RKO (cell line): ENCODE measurements at places on chromosomes 12 and 14.

DNA sequence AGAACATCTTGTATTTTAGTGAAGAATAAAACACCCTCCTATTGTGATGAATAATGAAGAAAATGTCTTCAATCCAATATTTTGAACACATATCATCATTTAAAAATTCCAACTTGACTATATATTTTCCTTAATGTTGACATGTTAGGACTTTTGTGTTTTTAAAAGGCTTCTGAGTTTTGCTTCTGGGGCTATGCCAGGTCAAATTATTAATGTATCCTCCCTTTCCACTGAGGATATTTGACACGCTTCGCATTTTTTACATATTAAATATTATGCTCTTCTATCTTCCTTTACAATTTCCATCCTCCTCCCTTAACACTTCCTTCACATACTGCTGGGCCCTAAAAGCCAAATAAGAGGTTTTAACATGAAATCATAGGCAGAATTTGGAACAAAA, 20.6 kb downstream of the RERG start:
- no peak for DNase-seq

DNA sequence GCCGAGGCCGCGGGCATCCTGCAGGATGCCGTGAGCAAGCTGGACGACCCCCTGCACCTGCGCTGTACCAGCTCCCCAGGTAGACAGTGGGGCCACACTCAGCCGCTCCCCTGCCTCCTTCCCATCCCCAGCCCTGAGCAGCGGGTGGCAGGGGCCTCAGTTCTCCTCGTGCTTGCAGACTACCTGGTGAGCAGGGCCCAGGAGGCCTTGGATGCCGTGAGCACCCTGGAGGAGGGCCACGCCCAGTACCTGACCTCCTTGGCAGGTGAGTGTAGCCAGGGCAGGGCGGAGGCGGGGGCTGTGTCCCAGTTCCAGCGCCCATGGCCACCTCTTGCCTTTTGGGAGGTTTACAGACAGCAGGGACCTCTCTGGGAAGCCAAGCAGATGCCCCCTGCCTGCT, 22.9 kb downstream of the HIP1R start:
- DNase-seq, result no peak

DNA sequence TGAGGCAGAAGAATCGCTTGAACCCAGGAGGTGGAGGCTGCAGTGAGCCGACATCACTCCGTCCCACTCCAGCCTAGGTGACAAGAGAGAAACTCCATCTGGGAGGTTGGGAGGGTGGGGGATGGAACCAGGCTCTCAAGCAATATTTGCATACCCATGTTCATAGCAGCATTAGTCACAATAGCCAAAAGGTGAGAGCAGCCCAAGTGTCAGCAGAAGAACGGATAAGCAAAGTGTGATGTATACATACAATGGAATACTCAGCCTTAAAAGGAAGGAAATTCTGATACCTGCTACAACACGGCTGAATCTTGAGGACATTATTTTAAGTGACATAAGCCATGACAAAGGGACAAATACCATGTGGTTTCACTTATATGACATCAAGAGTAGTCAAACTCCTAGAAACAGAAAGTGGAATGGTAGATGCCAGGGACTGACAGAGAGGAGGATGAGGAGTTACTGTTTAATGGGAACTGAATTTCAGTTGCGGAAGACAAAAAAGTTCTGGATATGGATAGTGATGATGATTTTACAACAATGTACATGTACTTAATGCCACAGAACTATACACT, 11.6 kb downstream of the DAD1 start:
- no peak for DNase-seq

DNA sequence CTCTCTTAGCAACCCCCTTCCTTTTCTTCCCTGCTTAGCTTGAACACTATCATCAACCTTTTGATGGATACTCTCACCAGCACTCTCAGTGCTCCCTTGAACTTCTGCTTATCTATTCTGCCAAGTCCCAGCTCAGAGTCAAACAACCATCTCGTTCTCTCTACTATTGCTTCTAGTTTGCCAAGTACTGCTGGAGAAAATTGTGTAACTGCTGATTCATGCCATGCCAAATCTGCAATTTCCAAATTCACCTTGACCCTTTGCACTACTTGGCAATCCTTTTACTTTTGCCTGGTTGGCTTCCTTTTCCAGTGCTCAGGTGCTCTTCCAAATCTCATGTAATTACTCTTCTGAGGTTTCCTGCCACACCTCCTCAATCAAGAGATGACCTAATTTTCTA, 2.8 kb upstream of the CCDC196 start:
- no peak for DNase-seq

DNA sequence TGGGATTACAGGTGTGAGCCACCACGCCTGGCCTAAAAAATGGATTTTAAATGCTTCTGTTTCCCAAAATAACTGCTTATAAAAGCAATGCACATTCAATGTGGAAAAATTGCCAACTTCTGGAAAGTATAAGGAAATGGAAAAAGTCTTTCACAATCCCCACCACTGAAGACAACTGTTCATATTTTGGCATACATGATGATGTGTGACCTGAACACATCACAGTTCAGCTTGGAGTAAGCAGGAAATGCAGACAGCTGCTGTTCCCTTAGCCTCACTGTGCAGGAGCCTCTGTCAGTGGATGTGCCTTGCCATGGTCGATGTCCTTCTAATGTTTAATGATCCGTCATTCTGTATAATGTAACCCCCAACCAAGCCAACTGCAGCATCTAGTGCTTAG, 5.2 kb downstream of the MTERF2 start:
- DNase-seq, result no peak

DNA sequence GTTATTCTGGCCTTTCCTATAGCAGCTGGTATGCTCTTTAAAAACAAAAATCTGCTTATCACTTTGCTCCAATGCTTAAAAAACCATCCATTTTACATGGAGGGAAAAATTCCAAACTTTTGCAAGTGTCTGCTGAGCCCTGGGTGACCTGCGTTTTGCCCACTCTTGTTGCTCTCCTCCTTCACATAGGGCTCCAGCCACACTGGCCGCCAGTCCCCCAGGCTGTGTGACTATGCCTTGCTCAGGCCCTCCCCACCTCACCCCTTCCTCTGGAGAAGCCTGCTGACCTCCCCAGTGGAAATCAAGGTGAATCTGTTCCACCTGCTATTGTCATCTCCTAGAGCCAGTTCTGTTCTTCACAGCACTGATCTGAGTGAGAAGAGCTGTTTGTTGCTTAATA, 126.9 kb downstream of the SLC25A47 start:
- no peak for DNase-seq

DNA sequence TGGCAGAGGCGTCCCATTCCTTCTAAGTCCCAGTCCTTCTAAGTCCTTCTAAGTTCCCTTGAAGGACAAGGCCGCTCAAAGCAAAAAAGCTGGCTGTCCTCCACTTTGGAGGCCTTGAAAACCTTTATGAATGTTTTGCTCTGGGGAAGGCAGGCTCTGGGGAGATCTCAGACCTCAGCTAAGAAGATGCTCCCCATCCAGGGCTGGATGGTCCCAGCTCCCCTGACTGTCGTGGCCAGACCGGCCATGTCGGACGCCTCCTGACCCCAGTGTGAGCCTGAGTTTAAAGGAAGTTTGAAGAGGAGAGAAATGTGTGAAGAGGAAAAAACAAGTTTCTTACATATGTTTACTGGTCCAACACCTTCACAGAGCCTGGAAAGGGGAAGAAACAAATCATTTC, 5.9 kb downstream of the KRT84 start:
- DNase-seq, result no peak

DNA sequence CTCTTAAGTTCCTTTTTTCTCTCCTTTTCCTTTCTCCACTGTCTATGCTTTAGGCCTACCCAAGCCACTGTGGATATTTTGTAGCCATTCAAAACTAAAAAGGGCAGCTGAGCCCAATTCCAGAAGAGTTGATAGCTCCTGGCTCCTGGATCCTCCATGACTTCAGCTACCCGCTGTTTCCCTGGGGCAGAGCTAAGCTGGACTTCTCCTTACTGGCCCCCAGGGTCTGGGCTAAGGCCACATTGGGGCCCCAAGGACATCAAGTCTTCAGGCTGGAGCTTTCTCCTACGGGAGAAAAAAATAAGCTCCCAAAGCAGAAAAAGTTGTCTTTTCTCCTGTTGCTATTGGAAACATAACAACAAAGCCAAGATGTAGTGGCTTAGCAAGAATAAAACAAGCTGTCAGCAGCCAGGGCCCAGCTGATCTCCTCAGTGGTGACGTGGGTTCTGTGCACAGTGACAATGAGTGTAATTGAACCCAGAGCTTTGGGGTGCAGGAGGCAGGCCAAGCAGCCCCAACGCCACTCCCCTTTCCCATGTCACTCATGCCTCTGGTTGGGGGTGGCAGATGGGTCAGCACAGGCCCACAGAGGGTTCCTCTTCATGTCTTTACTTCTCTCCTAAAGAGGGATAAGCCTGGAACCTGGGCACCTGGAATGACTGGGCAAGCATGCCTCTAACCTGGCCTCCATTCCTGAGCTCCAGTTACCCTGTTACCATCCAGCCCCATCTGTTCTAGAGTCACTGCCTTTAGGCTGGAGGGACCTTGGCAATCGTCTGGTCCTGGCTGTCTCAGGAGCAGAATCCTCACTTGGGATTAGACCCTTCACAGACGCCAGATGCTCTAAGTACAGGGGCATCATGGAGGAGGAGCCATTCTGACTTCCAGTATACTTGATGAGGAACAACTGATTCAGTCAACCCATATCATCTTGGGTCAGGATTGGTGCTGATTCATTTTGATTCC, 171.2 kb downstream of the ZFP36L1 start:
- no peak for DNase-seq

DNA sequence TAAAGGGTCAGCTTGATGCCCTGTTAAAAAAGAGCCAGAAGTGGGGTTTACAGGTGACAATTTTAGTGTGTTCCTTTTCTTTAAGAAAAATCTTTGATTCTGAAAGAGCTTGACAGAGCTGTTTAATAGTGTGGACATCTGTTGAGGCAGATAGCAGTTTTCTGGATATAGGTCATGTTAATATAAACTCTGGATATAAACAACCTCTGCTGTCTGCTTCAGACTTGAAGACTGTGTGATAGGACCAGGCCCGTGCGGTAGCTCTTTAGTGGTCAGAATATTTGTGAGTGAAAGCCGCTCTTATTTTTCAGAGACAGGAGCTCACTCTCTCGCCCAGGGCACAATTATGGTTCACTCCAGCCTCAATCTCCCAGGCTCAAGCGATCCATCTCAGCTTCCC, 439.9 kb upstream of the RGS6 start:
- no peak for DNase-seq

DNA sequence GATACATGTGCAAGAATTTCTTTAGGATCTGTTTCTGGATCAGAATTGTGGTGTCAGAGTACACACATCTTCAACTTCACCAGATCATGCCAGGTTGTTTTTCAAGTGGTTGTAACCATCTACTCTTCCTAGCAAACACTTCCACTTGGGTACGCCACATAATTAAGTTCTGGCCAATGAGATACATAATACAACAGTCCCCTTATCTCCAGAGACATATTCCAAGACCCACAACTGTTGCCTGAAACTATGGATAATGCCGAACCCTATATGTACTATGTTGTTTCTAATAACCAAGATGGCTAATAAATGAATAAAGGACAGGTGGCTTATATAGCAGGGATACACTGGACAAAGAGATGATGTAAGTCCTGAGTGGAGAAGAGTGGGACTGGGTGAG, 2.5 kb upstream of the CHPT1 start:
- no peak for DNase-seq

- DNase-seq, result peak; percentile 49
These were observed 4.3 kb downstream of the GAPDH start for GRCh38 chr12:6538420-6539313.

DNA sequence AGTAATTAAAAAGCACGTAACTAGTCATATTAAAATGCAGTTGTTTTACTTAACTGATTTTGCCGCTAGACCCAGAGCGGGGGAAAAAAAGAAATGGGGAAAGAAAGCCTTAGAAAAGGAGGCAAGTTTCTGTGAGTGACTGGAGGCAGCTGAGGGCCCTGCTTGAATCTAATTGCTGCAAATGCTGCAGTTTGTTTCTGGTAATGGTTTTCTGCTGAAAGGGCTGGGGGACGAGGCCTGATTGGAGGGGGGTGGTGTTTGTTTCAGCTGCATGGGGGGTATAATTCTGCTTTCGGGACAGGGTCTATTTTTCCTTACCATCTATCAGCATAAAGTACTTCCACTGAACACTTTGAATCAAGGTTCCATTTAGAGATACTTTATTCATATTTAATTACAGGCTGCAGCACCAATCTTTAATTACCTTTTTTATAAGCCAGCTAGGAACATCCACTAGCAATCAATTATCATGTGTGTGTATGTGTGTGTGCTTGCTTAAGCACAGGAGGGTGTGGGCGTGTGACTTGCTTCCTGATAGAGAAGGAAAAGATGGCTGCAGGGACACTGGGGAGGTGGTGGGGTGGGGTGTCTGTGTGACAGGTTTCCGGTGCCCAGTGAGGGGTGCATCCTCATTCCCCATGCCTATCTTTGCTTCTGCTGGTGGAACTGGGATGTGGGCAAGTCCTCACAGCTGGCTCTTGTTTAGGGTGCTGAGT, 83.4 kb downstream of the ADCK1 start:
- DNase-seq, result no peak

- peak; percentile 75 for DNase-seq
These were observed 467 bp upstream of the JAG2 start for GRCh38 chr14:105168979-105169507.

DNA sequence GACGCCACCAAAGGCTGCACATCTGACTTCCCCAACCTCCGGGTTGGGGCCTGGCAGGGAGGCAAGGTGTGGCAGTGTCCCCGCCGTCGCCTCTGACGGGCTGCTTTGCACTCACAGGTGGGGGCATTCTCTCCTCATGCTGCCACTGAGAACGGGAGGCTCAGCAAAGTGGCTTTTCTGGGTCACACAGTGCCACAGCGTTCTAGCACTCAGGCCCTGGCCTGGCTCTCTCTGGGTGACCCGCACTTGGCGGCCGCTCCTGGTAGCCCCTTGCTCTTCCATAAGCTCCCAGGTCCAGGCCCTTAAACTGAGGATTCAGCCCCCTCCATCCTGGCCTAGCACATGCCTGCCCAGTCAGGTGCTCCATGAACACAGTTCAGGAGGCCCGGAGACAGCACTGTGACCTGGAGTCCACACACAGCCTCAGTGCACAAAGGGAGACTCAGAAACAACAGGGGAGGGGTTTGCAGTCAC, 25.2 kb downstream of the SERPINA1 start:
- DNase-seq, result no peak

- DNase-seq, result no peak
These were observed 18.3 kb upstream of the GXYLT1 start for GRCh38 chr12:42162965-42163364.

- DNase-seq, result no peak
These were observed 11.3 kb upstream of the KRT8 start for GRCh38 chr12:52916216-52916615.

- DNase-seq, result peak; percentile 29
These were observed 290.3 kb downstream of the NAV3 start for GRCh38 chr12:78120866-78121560.

- no peak for DNase-seq
These were observed 75.9 kb downstream of the BMP4 start for GRCh38 chr14:53880761-53881160.
